CD4-positive, alpha-beta T cell treated with Interleukin-21 for 1 hour (primary cell): ENCODE measurements at places on chromosomes 4 and X.

DNA sequence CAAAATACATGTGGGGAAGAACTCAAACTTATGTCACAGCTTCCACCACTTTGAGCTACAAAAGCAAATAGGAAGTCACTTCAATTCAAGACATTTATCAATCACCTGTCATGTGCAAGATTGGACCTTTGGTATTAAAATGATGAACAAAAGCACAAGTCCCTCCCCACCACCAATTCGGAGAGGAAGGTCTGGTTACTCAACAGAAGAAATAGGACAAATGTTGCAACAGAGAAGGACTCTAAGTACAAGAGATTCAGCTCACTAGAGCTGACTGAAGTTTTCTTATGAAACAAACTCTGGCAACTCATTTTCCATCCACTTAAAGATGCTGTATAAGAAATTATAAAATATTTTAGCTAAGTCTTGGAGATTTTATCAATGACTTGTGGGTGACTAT is 16.0 kb upstream of the MMRN1 start:
- no peak for DNase-seq

GRCh38 chr4:2394528-2394927 is 23.9 kb downstream of the ZFYVE28 start:
- no peak for DNase-seq

DNA sequence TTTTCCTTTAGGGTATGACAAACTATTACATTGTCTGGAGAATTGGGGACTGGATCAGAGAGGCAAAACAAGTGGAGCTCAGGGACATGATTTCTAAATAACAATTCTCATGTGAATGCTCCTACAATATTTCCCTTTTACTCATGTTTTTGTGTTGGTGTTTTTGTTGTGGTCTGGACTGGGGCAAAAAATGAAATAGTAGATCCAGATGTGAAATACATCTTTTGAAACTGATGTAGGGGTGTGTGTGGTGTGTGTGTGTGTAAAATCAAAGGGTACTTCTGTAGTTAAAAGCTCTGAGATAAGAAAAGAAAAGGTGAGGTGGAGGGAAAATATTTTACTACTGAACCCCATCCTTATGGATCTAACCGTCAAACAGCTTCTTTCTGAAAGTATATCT is 188.4 kb upstream of the RPL34 start:
- DNase-seq: no peak

- DNase-seq: no peak
Observed at GRCh38 chr4:98932539-98932938, 3.6 kb upstream of the EIF4E start.
